ENCODE measurements at places on chromosomes 16 and 17.

DNA sequence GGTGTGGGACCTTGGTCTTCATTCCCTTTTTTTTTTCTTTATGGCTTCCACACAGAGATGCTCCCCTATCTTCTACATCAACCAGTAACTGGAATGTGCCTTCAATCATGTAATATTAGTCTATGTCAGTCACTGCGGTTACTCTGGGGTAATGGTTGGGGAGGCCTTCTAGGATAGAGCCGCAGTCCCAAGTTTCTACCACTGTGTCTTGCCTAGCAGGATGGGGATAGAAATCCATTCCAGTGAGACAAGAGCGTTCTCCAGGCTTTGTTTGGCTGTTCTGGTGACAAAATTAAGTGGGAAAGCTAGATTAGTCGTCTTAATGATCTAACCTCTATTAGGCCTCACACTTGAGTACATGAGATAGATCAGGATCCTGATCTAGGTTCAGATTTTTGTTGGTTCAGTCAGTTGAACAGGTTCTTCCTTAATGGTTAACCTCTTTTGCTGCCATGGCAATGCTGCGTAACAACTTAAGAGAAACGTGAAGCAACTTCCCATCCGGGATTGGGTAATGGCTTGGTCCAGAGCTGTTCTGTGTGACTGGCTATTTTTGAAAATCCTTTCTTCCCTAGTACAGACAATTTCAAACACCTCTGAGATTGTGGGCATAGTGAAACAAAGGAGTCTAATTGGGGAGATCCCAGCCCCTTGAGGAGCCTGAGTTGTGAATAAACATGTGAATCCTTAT, 8.7 kb downstream of the MSL1 start:
- no peak for DNase-seq

- DNase-seq = no peak
These were observed 800 bp downstream of the ZNF747 start for GRCh38 chr16:30533748-30534367.

GRCh38 chr17:11622492-11622891, 24.2 kb downstream of the DNAH9 start:
- no peak for DNase-seq

GRCh38 chr17:78822552-78822951, 18.1 kb downstream of the USP36 start:
- DNase-seq = peak; percentile 62

GRCh38 chr17:81995463-81996231, 18.2 kb downstream of the ASPSCR1 start:
- no peak for DNase-seq

GRCh38 chr17:41835800-41836549, at the start of gene NT5C3B:
NT5C3B (minus strand) TSS chr17:41836232; CDS start chr17:41836193, 39 bp downstream.
- DNase-seq = peak; percentile 97

DNA sequence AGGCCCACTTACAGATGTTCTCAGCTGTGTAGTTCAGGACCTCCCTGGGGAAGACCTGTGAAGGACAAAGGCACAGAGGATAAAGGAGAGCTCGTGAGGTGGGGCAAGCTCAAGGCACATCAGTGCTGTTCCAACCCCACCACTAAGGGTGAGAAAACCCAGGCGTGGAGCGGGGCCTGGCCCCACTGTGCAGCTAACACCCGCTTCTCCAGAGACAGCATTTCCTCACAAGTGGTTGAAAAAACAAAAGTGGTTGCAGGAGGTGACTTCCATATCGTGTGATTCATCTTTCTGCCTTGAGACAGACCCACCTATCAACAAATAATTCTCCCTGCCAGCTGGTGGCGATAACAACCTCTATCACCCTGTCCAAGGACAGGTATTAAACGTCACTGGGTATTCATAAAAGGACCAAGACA, 30.0 kb downstream of the SNN start:
- DNase-seq = no peak

GRCh38 chr17:40529991-40530390, 28.6 kb upstream of the TNS4 start:
- no peak for DNase-seq

DNA sequence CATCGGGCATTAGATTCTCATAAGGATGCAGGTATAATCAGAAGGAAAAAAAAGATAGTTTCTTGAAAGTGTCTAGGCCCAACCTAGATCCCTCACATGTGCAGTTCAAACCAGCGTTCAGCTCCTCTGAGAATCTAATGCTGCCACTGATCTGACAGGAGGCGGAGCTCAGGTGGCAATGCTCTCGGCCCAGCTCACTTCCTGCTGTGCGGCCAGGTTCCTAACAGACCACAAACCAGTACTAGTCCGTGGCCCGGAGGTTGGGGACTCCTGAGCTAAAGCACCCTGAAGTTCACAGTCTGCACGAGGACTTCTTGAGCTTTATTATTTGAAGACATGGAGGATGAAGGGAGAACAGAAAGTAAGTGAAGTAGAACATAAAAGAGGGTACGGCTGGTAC, 16.8 kb downstream of the SMCR8 start:
- no peak for DNase-seq
